ENCODE measurements at places on chromosomes 2 and 18.

DNA sequence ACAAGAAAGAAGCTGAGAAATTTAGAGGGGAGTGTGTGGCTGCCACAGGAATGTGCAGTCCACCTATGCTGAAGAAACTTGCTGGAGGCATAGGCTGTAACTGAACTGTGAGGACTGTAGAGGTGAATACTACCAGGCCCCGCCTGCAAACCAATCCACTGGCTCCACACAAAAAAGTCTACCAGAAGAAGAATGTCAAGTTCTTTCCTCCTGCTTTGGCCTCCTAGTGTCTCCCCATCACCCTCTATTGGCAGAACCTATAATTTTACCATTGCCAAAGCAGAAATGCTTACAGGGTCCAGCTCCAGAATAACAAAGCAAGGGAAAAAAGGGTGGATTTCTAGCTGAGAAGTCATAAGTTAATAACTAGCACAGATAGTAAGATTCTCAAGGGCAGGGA, 5.9 kb upstream of the ATP5MC3 start:
- DNase-seq, result no peak

- DNase-seq, result no peak
Observed at GRCh38 chr18:35369126-35369525, 8.0 kb downstream of the ZNF396 start.

DNA sequence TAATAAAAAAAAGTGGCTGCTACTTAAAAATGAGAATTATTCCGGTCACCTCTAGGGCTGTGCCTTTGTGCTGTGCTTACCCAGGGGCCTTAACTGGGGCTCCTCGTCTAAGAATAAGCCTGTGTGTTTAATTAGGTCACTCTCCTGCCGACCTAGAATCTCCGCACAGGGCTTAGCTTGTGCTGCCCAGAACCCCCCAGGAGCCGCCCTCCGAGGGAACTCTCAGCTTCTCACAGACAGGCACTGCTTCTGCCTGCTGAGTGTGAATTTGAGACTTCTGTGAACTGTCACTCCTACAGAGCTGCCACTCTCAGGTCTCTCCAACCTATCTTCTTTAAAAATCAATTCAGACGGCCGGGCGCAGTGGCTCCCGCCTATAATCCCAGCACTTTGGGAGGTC, 11.9 kb upstream of the NT5DC4 start:
- DNase-seq, result no peak

- DNase-seq, result no peak
Observed at GRCh38 chr2:186496401-186496800, 10.3 kb downstream of the ZC3H15 start.

DNA sequence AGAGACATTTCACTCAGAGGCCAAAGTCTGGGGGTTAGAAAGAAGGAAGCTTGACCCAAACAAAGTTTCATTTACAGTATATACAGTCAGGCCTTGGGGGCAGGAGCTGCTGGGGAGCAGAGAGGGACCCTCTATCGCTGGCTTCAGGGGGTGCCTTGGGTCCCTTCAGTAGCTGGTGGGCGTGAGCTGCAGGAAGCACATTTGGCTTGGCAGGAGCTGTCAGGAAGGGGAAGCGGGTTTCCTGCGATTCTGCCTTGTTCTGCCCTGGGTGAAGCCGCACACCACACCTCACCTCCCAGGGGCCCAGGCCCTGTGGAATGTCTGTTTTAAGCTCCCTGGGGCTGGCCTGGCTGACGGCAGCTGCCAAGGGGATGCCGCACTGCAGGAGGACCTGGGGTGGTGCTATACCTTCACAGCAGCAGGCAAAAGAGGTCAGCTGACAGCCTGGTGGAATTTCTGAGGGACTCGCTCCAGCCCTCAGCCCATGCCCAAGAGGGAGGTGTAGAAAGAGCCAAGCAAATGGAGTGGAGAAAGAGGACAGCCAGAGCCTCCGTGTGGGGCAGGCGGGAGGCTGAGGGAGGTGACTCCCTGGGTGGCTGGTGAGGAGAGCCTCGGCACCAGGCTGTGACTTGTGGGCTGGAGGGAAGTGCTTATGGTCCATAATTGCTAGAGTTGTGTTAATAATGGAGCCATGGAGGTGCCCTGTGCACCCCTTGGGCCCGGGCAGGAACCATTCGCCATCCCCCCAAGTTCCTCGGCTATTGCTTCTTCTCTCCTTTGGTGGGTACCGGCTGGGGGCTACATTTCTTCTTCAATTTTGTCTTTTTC, 43.9 kb downstream of the PSD4 start:
- no peak for DNase-seq

- DNase-seq, result no peak
Observed at GRCh38 chr18:64717026-64717425, 568.1 kb upstream of the LINC00305 start.

DNA sequence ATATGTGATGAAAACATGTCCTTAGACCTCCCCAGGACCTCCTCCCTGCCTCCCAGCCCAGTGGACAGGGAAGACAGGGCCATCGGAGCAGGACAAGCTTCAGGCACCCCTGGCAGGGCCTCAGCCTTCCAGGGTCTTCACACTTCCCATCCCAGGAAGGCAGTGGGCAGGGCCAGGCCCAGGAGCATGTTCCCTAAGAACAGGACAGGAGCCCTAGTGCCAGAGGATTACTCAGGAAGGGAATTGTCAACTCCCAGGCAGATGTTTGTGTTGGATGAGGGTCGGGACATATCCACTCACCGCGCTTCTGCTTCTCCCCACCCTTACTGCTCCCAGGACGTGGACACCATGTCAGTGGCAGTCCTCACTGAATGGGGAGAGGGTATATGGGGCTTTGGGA, 138.9 kb downstream of the TNS1 start:
- DNase-seq, result no peak

GRCh38 chr2:240611601-240612210, 13.6 kb upstream of the GPR35 start:
- DNase-seq, result no peak

GRCh38 chr2:63378589-63378988, 209.7 kb downstream of the WDPCP start:
- no peak for DNase-seq

GRCh38 chr18:57518533-57518932, 68.0 kb downstream of the FECH start:
- peak; percentile 51 for DNase-seq

GRCh38 chr2:203802342-203803052, 65.1 kb upstream of the CTLA4 start:
- DNase-seq, result no peak

DNA sequence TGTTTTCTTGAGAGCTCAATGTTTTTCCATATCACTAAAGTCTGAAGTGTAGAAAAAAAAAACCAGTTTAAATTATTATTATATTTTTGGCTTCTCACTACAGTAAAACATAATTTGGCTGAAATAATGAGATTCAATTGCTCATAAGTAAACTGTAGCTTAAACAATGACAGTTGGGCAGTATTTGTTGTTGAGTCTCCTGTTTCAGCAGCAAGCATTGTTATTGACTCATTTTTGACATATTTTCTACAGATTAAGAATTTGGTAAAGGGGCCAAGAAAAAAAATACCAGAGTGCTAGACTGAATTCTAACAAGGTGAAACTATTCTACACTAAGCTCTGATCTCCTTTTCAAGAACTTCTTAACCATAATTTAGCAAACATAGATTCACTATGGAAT, 2070.4 kb upstream of the CELF4 start:
- DNase-seq, result peak; percentile 68

- no peak for DNase-seq
Observed at GRCh38 chr2:3248754-3249475, 128.7 kb downstream of the EIPR1 start.

DNA sequence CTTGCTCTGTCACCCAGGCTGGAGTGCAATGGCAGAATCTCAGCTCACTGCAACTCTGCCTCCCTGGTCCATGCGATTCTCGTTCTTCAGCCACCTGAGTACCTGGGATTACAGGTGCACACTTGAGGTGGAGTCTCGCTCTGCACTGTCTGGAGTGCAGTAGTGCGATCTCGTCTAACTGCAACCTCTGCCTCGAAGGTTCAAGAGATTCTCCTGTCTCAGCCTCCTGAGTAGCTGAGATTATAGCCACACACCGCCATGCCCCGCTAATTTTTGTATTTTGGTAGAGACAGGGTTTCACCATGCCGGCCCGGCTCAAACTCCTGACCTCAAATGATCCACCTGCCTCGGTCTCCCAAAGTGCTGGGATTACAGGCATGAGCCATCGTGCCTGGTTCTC, 83.3 kb downstream of the CCBE1 start:
- no peak for DNase-seq

DNA sequence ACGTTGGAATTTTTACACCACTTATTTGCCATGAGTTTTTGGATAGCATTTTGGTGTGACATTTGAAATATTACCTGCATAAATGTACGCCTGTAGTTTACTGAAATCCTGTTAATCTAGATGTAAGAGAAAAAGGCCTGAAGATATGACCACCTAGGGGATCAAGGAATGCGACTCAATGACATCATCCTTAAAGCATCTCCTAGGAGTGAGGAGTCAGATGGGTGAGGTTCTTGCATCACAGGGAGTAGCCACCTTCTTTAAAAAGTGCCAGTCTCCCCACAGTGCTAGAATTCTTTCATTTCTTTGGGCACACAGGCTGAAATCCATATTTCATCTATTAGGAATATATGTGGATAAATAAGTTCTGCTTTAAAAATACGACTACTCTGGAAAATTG, 34.5 kb downstream of the ADCYAP1 start:
- DNase-seq, result no peak

DNA sequence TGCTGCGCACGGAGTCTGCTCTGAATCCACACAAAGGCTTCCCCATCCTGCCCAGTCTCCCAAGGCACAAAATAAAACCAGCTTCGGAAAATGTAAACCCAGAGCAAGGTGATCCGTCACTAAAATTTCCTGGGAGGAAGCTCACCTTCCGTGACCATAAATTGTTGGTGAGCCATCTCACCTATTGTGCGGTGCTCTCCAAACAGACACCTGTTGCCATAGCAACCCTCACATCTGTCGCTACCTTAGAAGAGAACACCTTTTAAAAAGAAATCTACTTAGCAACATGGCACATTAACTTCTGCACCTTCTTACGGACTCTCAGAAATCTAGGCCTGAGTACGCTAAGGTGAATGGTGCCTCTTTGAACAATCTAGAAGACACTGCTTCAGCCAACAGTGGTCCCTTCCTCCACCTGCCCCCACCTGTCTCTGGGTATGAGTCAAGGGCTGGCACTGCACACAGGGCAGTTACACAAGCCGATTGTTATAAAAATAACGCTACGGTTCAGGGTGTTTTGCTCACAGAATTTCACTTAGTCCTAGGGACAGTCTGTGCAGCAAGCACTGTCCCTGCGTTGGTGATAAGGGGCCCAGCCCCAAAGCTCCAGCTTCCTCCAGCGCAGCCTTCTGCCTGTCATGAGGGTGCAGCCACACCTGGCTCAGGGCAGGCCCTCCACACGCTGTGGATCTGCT, 114.9 kb upstream of the ID2 start:
- DNase-seq, result peak; percentile 81

DNA sequence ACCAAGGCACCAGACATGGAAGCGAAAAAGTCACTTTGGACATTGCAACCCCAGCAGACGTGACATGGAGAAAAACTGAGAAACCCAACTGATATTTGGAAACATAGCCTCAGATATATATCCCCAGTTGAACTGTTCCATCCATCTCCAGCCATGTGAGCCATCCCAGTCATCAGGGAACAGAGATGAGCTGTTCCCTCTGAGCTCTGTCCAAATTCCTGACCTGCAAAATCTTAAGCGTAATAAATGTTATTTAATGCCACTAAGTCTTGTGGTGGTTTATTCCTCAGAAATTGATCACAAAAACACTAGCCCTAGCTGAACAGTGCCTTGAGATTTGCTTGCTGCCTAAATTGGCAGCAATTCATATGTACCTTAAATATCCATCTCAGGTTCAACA, 182.8 kb downstream of the NRP2 start:
- no peak for DNase-seq

DNA sequence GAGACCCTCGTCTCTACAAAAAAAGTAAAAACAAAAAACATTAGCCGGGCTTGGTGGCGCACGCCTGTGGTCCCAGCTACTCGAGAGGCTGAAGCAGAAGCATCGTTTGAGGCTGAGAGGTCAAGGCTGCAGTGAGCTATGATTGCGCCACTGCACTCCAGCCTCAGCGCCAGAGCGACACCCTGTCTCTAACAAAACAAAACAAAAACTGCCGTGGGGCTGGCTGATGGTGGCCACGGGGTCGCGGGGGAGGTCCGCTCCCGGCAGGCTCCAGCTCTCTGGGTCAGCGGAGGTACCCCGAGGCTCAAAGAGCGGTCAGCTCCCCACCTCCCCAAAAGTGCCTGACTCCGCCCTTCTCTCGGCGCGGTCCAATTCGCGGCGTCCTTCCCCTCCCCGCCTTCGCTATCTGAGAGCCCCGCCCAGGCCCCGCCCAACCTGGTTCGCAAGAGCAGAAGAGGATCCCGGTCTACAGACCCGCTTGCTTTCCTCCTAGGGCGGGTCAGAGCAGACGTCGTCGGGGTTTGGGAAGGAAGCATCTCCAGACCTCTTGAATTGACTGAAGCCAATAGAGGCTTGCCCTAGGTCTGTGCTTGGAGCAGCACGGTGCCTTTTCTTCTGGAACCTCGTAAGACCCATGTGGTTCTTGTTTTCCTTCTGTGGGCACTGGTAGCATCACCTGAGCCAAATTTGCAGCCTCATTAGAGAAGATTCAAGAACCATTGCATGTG, 7.8 kb downstream of the RAX start:
- DNase-seq, result peak; percentile 69

DNA sequence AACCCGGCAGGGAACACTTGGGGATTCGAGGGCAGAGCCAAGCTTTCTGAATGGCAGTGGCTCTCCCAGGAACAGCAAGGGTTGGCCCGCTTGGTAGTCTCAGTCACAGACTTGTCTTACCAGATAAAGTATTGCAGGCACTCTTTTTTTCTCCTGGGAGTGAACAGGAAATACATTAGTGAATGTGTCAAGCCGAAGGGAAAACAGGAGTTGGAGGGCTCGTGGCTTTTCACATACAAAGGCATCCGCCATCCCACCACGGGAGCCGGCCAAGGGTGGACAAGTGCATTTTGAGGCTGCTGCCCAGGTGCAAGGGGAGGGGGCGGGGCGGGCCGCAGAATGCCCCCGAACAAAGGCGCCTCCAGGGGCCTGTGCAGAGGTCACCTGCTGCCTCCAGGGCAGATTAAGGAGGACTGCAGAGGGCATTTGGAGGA, 163.3 kb upstream of the SIX3 start:
- DNase-seq, result no peak

DNA sequence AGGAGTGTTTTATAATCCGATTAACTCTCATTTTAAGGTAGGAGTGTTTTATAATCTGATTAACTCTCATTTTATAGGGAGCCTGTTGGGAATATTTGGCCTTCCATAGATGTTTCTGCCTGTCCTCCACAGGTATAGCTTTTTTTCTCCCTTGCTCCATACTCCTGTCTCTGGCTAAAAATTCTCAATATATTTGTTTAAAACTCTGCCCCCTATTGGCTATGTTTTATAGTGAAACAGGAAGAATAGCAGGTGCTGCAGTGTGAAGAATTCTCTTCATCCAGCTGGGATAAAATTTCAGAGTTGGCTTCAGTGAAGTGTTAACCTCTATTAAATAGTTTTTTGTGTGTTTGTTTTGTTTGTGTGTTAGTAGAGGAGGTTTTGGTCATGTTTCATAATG, 1046.0 kb upstream of the TMEFF2 start:
- DNase-seq, result no peak

- no peak for DNase-seq
Observed at GRCh38 chr18:45106331-45106774, 425.7 kb downstream of the SETBP1 start.

- no peak for DNase-seq
Observed at GRCh38 chr2:231785413-231785812, 832 bp upstream of the COPS7B start.
